ENCODE measurements at places on chromosomes 4 and X.

GRCh38 chr4:112633477-112634235 lies 3.1 kb downstream of the ZGRF1 start:
- DNase-seq = no peak

DNA sequence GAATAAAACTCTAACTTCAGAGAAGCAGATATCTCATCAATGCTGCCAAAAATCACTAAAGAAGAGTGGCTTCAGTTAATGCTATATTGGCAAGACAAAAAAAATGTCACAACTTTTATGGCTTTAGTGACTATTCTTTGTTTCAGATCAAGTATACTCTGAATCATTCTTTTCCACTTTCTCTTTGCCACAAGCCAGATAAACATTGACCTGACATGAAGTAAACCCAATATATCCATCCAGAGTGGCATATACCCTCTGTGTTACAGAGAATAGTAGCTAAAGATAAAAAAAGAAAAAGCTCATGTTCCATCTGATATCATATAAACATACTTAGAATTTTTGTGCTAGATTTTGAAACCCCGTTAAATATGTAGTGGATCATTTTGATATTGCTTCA lies 206.7 kb upstream of the CNKSR2 start:
- DNase-seq = no peak

- no peak for DNase-seq
Observed at GRCh38 chr4:128450326-128451120, 162.9 kb upstream of the PGRMC2 start.

GRCh38 chrX:39161611-39162255 lies 360.5 kb downstream of the MID1IP1 start:
- DNase-seq = no peak

GRCh38 chr4:31041385-31041784 lies 321.2 kb downstream of the PCDH7 start:
- DNase-seq = no peak

DNA sequence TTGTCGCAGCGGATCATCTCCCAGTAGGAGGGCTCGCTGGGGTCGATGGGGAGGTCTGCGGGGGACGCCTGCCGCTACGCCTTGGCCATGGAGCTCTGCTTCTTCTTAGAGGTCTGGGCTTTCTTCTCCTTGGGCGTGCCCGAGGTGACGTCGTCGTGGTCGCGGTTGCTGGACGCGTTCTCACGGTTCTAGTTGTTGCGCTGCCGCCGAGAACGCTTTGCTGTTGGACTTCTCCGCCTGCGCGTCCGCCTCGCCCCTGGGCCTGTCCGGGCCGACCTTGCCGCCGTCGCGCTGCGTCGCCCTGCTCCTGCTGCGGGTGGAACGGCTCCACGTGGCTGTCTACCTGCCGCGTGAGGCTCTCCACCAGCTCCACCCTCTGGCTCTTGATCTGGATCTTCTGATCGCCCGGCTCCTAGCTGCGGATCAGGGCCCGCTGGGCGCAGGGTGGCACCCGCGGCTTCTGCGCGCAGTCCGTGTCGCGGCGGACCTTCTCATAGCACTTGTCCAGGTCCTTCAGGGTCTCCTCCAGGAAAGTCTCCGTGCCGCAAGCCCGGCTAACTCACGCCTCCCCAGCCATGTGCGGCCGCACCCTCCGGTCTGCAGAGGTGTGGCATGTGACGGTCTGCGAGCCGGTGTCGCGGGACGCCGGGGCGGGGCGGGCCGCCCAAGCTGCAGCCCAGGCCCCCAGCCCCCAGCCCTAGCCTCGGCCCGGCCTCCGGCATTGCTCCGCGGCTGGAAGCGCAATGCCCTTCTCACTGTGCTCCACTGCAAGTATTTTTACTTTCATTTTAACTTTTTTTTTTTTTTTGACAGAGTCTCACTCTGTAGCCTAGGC lies 40.5 kb upstream of the OGT start:
- peak; percentile 61 for DNase-seq

DNA sequence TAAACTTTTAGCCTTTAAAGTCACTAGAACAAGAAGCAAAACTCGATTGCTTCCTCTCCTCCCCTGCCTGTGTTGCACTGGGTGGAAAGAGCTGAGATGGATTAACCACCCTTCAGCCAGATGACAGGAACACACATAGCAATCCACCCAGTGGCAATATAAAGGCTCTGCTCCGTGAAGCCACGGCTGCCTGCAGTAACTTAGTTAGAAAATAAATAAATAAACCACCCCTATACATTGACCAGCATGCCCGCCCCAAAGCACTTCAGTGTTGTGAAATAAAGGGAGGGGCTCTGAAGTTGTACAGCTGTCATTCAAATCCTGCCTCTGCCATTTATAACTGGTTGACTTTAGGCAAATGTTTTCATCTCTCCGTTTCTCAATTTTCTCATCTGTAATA lies 217.1 kb upstream of the LDB2 start:
- DNase-seq = no peak

DNA sequence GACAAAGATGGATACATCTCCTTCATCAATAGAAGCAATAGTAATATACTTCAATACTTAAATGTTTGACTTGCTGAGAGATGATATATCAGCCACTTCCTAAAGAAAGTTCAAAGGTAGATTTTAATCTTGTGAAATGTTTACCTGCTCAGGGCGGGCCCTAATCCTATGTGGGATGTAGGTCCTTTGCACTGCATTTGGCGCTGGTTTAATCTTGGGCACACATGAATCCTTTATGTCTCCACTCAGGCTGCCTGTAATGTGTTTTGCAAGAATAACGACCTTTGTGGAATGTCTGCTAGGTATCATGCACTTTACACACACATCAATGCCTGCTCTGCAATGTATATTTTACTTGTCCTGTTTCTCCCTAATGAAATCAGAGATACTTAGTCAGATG lies 368.7 kb downstream of the GBA3 start:
- no peak for DNase-seq

GRCh38 chr4:150681063-150681462 lies 99.1 kb downstream of the MAB21L2 start:
- no peak for DNase-seq

DNA sequence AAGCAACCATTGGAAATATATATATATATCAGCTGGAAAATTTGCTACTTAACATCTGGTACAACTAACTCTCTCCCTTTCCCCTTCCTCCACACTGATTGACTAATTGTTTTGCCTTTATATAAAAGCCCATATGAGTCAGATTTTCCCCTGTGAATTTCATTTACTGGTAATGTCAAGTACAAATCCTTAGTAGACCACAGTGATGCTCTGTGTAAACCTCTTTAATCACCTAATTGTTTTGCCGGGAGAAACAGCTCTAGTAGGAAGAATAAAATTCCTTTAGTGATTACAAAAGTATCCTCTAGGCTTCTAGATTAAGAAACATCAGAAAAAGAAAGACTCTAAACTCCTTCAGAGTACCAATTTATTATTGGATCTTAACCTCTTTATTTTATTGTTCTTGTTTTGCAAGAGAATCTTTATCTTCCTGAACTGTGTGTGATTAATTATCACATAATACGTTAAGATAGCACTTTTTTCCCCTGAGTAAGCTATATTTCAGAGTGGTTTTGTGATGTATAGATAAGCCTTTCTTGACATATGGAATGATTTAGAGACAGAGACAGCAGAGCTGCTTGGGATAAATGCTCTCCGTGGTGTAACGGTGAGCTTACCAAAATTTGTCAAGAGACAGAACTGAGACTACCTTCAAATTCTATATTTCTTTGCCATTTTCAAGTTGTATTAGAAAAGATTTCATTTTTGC lies 1606.4 kb upstream of the TENM3 start:
- DNase-seq = no peak

GRCh38 chr4:28082686-28083390 lies 1222.2 kb downstream of the STIM2 start:
- DNase-seq = no peak

DNA sequence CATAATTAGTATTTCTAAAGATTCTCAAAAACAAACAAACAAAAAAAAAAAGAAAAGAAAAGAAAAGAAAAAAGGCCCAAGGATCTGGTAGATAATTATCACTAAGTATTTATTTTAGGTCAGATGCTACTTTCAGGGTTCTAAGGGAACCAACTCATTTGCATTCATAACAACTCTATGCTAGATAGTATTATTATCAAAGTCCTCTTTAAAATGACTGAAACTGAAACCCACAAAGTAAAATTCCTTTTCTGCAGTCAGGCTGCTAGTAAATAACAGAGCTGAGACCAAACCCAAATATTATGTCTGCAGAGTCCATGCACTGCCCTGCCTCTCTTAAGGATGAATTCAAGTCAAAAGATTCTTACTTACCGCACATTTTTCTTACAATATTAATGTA lies 38.3 kb upstream of the MAPK10 start:
- DNase-seq = no peak

GRCh38 chrX:66074920-66075879 lies 35.3 kb upstream of the VSIG4 start:
- peak; percentile 41 for DNase-seq

DNA sequence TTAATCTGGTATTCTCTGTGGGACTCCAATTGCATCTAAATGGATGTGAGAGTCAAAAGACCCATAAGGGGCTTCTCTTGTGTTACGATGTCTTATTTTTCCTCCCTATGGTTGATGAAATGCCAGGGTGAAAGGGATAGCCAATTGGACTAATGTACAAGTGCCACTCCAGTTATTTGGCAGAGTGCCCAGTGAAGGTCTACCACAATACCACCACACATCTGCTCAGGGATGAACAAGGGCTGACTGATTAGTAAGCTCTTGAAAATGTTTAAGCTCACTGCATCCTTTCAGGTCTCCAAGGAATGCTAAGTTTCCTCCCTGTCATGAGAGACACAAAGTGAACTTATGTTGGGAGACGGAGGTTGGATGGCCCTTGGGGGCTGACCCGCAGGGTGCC lies 57.8 kb downstream of the HEPH start:
- no peak for DNase-seq

DNA sequence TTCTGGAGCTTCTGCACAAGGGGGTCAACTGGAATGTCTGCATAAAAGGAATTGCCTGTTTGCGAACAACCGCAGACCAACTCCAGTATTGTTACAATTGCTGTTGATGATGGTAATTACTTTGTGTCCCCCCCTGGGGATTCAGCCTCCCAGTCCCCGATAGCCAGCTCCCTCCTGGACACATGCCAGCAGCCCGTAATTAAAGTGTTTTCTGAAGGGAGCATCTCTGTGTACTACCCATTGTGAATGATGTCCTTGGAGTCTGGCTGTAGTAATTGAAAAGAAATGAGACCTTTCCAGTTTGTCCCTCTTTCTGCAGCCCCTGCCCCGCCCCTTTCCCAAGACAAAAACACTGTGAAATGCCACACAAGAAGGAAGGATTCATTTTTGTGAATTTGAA lies 377.1 kb upstream of the LCORL start:
- DNase-seq = no peak

GRCh38 chr4:140098455-140099160 lies 55.4 kb downstream of the MAML3 start:
- DNase-seq = no peak

GRCh38 chr4:55029821-55030503 lies 95.4 kb downstream of the KDR start:
- DNase-seq = no peak

- DNase-seq = no peak
Observed at GRCh38 chrX:10159145-10159468, 2.3 kb downstream of the CLCN4 start.

DNA sequence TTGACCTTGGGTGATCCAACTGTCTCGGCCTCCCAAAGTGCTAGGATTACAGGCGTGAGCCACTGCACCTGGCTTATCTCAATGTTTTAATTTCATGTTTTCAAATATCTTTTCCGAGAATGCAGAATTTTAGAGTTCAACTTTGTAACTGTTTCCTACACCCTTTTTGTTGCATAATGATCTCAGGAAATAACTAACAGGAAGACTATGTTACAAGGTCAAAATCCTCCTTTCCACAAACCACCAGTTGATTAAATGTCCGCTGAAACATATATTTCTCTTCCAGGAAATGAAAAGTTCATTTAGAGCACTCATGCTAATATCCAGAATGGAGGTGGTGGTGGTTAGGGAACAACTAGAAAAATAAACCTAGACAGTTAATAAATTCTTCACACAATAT lies 377.8 kb downstream of the PPP4R3C start:
- DNase-seq = no peak

DNA sequence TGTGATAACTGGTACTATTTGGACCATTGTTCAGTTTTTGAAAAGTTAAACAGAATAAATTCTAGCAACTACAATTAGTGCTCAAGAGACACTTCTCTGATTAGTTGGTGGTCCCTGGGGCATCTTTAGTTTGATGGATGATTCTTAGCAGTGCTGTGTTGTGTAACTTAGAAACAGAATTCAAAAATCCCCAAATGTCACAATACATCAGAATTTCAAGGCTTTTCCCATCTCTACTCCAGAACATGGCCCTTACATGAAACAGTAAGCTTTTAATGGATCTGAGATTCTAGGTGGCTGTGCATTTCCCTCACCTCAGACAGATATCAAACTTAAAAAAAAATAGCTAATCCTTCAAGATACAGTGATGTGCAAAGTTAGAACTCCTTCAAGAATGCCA lies 104.4 kb upstream of the CXCL13 start:
- DNase-seq = no peak

- DNase-seq = no peak
Observed at GRCh38 chrX:17017134-17017533, 70.7 kb downstream of the REPS2 start.

GRCh38 chr4:155705664-155706063 lies 39.0 kb downstream of the GUCY1A1 start:
- DNase-seq = no peak

DNA sequence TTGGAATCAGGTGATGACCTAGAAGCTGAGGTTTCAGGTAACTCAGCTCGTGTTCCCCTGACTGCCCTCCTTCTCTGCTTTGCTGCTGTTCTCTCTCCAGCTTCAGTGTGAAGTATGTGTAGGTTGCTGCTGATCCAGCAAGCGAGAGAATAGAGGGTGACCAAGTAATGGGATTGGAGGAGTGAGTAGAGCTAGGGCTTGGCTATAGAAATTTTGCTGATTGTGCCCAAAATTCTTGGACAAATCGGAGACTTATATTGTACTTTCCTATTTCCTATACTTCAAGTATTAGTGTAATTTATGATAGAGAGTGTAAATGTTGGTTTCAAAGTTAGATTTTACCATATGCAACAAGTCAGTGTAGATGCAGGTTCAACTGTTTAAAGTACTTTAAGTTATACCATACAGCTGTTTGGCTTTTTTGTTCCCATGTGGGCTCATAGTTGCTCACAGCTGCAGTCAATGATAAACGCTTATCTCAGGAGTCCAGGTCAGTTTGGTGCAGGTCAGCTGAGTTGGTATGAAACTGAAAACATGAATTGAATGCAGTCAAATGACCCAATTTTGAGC lies 48.0 kb downstream of the RAPGEF2 start:
- DNase-seq = no peak

DNA sequence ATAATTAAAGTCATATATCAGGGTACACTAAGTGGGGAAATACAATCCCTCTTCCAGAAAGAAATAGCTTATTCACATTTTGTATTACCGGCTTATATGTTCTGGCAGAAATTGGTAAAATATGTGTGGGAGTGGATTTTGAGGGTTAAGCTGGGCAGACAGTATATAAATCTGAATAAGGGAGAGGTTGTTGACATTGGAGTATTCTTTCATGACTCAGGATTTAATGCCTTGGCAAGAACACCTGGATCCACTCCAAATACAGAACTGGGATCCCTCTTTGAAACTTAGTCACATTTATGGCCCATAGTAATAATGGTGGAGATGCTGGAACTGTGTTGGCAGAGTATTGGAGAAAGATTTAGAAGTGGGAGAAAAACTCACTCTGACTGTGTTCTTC lies 54.3 kb upstream of the TET2 start:
- DNase-seq = no peak

Data from activated CD4-positive, alpha-beta T cell treated with anti-CD3 and anti-CD28 coated beads, Interleukin-2, amount 50 U/mL, for 48 hours (primary cell).